ENCODE measurements at places on chromosomes 16 and 17.

DNA sequence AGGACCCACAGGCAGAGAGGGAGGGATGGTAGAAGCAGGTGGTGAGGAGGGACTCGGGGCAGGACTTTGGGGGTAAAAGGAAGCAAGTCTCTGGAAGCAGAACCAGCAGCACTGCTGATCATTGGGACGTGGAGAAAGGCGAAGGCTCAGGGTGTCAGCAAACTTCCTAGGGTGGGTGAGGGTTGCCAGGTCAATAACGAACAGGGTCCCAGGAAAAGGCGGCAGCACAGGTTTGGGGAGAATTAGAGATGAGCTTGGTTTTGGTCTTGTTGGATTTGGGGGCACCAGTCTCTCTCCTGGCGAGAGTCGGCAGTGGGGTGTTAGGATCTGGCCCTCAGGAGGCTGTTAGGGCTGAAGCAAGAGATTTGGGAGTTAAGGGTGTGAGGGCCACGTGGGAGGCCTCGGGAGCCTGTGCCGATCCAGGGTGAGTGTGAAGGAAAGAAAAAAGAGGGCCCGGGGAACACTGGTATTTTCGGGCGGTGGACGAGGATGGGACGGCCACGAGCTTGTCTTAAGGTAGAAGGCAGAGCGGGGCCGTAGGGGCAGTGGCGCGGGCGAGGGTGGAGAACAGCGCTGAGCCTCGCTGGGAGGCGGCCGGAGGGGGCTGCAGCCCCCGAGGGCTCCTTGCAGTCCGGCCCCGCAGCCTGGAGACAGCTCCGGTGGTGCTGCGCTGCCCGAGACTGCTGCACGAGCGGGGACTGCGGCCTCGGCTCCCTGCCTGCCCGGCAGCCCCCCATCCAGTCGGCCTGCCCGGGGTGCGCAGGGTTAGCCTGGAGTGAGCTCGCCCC lies 765 bp upstream of the ADORA2B start:
- DNase-seq: no peak

- DNase-seq: no peak
Observed at GRCh38 chr17:63998721-63999679, 849 bp downstream of the PRR29 start.

DNA sequence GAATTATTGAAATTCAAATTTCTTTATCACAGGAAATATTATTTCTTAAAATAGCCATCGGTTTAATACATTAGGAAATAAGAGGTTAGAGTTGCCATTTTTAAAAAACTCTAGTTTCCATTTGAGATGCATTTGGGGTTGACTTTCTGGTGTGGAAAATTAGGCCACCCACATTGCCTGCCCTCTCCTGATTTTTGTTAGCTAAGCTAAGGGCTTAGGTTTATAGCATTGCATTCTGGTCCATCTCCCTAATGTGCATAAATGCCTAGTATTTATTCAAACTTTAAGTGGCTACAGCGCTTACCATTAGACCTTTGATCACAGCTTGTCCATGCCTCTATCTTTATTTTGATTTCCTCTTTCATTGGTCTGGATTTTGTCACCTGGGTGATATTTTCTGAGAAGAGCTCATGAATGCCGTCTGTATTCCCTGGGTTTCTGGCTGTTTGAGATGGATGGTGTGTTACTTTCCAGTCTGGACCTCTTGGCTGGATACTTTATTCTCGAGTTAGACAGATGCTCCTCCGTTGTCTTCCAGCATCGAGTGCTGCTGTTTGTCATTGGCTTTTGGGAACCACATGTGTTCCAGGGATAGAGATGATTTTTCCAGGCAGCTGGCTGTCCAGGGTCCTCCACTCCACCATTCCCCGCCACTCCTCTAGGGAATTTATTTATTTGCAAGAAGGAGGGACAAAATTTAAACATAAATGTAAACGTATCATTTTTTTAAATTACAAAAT lies 120.3 kb downstream of the KATNIP start:
- no peak for DNase-seq

GRCh38 chr16:31430380-31431052 lies 2.4 kb upstream of the COX6A2 start:
- no peak for DNase-seq

DNA sequence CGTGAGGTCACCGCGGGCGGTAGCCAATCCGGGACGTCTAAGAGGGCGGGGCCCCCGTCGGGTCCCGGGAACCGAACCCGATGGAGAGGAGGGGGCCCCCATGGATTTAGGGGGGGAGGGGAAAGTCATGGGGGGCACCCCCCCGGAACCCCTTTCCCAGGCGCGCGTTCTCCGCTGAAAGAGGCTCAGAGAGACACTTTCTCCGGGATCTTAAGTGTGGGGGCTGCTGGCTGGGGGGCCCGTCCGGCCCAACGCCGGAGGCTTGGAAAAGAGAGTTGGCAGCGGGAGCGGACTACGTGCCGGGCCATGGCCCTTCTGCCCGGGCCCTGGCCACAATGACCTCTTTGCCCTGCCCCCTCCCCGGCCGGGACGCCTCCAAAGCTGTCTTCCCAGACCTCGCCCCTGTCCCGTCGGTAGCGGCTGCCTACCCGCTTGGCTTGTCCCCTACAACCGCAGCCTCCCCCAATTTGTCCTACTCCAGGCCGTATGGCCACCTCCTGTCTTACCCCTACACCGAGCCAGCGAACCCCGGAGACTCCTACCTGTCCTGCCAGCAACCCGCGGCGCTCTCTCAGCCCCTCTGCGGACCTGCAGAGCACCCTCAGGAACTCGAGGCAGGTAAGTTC lies at the start of gene DLX4:
Gene DLX4 (plus strand): TSS at position 57 of the 626 bp plus-strand sequence. CDS start 279 bp downstream, at position 336.
- no peak for DNase-seq

DNA sequence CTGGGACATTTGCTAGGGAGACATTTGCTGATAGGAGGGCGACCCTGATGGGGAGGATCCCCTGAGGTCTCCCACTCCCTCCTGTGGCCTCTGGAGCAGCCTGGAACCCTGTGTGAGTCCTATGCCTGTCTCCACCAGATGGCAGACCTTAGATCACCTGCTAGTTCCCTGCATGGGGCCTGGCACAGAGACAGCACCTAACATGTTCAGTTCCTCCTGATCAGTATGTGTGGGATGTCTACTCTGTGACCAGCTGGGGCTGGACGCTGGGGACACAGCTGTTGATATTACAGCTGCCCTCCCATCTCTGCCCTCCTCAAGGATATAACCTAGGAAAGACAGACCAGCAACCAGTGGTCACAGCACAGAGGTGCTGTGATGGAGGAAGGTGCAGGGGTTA lies 1.1 kb upstream of the ADCY7 start:
- DNase-seq: no peak

- DNase-seq: no peak
Observed at GRCh38 chr17:74758848-74759168, 10.4 kb downstream of the NHERF1 start.

- no peak for DNase-seq
Observed at GRCh38 chr17:77382966-77383612, 242.3 kb downstream of the SEC14L1 start.

GRCh38 chr17:29592850-29593551 lies at the start of gene ANKRD13B:
Gene ANKRD13B (plus strand): TSS chr17:29593132. CDS start chr17:29593622, 490 bp downstream.
- no peak for DNase-seq

- DNase-seq: no peak
Observed at GRCh38 chr17:63702721-63703015, 2.7 kb upstream of the LIMD2 start.

- no peak for DNase-seq
Observed at GRCh38 chr16:47887496-47887895, 268.3 kb downstream of the ABCC12 start.

DNA sequence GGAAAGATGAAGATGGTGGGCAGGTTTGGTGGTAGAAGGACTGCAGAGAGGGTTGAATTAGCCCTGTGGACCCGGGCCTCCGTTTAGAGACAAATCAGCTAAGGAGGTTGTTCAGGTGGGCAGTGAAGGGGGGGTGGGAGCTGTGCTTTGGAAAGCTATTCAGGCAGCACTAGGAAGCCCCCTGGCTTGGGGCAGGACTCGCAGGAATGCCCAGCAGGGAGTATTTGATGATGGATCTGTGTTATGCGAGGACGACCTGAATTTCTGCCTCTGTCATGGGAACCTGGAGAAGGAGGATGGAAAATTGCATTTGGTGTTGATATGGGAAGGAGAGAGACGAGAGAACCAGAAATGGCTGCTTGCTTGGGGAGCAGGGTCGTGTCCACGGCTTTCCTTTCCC lies 3.5 kb downstream of the SPDYE4 start:
- no peak for DNase-seq

DNA sequence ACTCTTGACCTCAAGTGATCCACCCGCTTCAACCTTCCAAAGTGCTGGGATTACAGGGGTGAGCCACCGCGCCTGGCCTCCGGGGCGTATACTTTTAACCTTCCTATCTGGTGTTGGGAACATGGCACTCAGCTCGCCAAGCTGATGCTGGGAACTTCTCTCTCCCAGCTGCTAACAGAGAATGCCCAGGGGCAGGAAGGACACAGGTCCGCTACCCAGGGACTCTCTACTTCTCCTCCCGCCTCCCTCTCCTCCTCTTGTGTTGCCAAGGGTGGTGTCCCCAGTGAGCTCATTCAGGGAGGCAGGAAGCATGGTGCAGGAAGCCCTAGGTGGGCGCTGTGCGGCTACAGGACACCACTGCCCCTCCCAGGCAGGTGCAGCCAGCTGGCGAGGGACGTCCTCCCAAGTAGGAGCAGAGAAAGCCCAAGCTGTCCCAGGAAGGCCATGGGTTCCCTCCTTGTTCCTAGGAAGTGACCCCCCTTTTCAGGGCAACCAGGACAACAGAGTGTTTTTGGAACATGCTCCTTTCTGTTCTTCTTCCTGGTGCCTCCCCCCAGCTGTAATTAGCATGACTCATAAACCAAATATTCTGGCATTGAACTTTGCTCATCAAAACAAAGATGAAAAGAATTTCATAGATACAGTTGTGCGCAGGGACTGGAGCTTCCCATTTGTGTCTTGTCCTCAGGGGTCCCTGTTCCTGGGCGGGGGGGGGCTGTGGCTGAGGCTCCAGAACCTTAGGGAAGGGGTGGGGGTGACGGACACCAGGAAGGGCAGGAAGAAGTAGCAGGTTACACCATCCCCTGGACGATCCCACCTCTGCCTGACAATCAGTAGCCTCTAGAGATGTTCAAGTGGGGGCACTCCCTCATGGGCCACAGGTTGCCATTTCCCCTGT lies 2.7 kb downstream of the C1QTNF1 start:
- no peak for DNase-seq

GRCh38 chr17:72416905-72417304 lies 296.1 kb downstream of the SOX9 start:
- DNase-seq: no peak

DNA sequence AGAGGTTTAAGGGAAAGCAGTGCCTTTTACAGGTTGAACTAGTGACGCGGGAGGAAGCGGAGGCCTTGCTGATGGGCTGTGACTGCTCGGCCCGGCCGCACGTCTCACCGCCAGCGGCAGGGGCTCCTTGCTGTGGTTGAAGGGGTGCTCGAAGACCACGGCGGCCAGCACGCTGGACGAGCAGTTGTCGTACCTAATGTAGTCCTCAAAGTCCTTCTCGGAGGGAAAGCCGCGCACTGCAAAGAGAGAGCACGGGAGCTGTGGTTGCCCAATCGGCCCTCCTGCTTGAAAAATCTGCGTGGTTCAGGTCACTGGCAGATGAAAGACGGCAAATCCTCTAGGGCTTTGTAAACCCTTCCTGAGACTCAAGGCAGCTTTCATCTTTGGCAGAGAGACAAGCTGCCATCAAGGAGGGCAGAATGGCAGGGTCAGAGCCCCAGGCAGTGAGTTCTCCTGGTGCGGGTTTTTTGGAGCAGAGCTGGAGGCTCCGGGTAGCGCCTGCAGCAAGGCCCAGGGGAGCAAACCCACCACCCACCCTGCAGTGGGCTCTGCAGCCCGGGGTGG lies 16.1 kb downstream of the ABCA3 start:
- DNase-seq: no peak

- no peak for DNase-seq
Observed at GRCh38 chr17:511833-512251, 159.2 kb upstream of the RPH3AL start.

- no peak for DNase-seq
Observed at GRCh38 chr16:31006086-31006385, 4.4 kb downstream of the STX1B start.

- no peak for DNase-seq
Observed at GRCh38 chr16:56748191-56748590, 18.3 kb downstream of the NUP93 start.

- DNase-seq: no peak
Observed at GRCh38 chr17:35183332-35183731, 10.9 kb downstream of the SLC35G3 start.

DNA sequence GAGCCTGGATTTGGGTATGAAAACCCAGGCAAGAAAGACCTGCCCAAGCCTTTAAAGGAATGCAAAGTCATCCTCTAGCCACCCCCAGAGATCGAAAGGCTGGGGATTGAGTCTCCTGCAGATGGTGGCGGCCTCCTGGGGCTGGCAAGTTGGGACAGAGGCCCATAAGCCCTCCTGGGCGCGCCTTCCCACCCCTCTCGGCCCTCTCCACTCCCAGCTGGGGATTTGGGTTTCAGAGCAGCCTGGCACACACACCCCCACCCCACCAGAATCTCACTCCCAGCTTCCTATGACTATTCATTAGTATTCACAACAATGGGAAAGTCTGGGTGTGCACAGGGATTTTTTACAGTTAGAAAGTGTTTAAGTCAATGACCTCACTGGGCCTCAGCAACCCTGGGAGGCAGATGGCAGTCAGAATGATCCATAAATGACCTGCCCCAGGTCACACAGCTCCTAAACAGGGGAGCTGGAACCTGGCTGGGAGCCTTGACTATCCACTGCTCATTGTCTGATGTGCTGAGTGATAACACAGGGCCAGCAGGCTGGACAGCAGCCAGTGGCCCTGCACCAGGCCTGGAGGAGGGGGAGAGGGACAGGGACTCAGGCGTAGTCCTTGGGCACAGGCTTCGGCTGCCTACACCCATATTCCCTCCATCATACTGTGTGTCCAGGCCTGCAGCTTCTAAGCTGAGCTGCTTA lies 12.1 kb downstream of the NHERF1 start:
- no peak for DNase-seq

DNA sequence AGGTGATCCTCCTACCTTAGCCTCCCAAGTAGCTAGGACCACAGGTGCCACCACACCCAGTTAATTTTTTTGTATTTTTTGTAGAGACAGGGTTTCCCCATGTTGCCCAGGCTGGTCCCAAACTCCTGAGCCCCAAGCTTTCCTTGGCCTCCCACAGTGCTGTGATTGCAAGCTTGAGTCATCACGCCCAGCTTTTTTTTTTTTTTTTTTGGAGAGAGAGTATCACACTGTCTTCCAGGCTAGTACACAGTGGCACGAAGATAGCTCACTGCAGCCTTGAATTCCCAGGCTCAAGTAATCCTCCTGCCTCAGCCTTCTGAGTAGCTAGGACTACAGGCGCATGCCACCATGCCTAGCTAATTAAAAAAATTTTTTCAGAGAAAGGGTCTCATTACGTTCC lies 27.2 kb downstream of the HEATR9 start:
- no peak for DNase-seq

DNA sequence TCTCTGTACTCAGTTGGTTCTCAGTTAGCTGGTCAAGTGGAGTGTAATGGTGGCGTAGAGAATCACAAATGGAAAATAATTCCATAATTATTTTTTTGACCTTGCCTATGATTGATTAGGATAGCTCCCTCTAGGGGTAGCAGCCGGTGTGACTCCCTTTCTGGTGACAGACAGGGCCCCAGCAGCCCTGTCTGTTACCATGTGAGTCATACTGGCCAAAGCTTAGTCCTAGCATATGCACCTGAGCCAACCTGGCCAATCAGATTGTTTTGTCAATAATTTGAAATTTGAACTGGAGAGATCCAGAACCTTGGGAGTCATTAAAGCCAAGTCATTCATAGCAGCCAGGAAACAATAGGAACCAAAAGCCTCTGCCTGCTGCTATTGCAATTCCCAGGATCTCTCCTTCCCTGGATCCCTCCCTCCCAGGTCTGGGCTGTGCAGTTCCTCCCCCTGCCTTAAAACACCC lies 5.6 kb downstream of the PNPO start:
- peak; percentile 62 for DNase-seq

- DNase-seq: no peak
Observed at GRCh38 chr17:64229815-64230728, 33.0 kb downstream of the TEX2 start.
